ENCODE measurements at places on chromosomes 2 and 18.
A peak's percentile ranks its signal among the peaks of the same experiment; 100 is the strongest.

DNA sequence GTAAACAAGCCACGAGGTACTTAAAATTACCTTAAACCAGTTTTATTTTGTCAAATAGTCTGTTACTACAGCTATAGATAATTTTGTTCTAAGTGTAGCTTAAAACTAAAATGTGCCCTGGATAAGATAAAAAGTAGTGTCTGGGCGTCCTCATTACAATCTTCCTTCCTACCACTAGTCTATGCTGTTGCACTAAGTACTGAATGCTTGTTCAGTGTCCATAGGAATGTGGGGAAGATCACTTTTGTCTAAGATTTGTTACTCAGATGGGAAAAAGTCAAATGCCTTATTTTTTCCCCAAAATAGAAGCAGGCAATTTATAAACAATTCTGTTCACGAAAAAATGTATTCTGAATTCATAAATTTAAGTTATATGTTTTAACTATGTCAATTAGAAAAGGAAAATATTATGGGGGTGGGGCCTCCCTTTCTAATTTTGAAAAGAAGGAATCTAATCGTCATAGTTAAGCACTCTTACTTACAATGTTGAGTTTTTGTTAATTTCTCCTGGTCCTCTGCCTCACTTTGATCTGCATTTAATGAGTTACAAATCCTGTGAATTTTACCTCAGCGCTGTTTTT is 140.4 kb upstream of the VRK2 start:
- DNase-seq: no peak
- no peak overlapping the region for H3K4me3 ChIP-seq
- no peaks in the 10 kb centered on the region for H3K27me3 ChIP-seq
- peaks cover 6% of the 10 kb centered on the region for H3K36me3 ChIP-seq
- peak overlapping the region; percentile 37 for H3K27ac ChIP-seq

GRCh38 chr2:62267696-62268095 is 71.8 kb downstream of the B3GNT2 start:
- peaks cover 6% of the 10 kb centered on the region for H3K4me1 ChIP-seq
- H3K4me3 ChIP-seq: no peak overlapping the region
- H3K27me3 ChIP-seq: no peaks in the 10 kb centered on the region
- peaks cover 11% of the 10 kb centered on the region for H3K36me3 ChIP-seq
- no peak overlapping the region for H3K27ac ChIP-seq

DNA sequence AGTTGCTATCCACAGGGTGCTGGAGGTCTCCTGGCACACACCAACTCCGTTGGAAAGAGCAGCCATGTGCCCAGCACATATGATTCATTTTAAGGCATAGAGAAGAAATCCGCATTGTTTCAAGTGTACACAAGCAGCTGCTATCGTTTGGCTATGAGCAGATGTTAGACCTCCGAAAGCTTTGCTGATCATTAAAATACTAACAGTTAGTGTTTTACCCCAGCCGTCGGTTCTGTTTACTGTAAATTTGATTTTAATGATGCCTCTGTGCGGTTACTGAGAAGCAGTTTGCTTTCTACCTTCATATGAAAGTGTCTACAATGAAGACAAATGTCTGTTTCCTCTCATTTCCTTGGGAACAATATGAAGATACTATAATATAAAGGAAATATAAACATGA is 154.9 kb downstream of the PTGR3 start:
- H3K4me1 ChIP-seq: no peaks in the 10 kb centered on the region
- H3K4me3 ChIP-seq: no peak overlapping the region
- no peaks in the 10 kb centered on the region for H3K27me3 ChIP-seq
- no peak for DNase-seq

DNA sequence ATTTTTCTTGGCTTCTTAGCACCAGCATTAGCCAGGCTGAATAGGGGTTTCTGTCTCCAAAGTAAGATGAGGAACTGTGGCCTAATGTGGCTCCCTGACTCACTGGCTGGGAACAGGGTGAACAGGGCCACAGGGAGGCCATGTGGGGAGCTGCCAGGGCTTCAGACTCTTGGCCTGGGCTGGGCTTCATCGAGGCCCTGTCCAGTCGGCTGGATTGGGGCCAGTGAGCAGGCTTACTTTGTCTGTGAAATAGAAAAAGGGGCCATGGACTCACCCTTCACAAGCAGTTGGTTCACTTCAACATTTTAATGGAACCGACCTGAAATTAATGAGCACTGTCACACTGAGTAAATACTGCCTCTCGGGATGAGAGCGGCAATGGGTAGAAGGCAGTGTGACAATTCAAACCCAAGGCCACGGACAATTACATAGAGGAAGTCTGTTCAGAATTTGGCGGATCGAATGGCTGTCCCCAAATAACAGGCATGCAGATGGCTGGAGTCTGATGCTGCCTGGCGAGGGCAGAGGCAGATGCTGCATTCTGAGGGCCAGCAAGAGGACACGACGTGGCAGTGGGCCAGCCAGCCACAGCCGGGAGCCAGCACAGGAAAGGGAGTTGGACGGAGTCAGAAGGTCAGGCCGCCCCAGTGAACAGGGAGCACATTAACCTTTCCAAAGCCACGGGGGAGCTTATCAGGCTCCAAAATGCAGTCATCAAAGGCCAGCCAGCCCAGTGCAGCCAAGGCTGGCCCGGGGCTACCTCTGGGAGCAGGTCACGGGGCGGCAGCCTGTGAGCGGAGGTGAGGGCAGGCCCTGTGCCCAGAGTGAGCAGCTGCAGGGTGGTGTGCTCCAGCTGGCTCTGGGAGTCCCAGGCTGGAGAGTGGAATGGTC is 146.6 kb upstream of the REV1 start:
- no peak overlapping the region for H3K4me3 ChIP-seq
- no peaks in the 10 kb centered on the region for H3K27me3 ChIP-seq
- peak overlapping the region; percentile 67 for H3K27ac ChIP-seq
- peaks cover 37% of the 10 kb centered on the region for H3K36me3 ChIP-seq

GRCh38 chr18:52343731-52344340 is 3.8 kb downstream of the DCC start:
- peaks cover 3% of the 10 kb centered on the region for H3K36me3 ChIP-seq
- no peak overlapping the region for H3K4me3 ChIP-seq
- DNase-seq: no peak
- H3K27ac ChIP-seq: no peak overlapping the region
- H3K4me1 ChIP-seq: no peaks in the 10 kb centered on the region

- peaks cover 50% of the 10 kb centered on the region for H3K36me3 ChIP-seq
- H3K27me3 ChIP-seq: no peaks in the 10 kb centered on the region
- no peak overlapping the region for H3K27ac ChIP-seq
- H3K4me3 ChIP-seq: no peak overlapping the region
- no peak for DNase-seq
- peaks cover 24% of the 10 kb centered on the region for H3K4me1 ChIP-seq
Observed at GRCh38 chr2:134402410-134402809, 148.5 kb downstream of the MGAT5 start.

DNA sequence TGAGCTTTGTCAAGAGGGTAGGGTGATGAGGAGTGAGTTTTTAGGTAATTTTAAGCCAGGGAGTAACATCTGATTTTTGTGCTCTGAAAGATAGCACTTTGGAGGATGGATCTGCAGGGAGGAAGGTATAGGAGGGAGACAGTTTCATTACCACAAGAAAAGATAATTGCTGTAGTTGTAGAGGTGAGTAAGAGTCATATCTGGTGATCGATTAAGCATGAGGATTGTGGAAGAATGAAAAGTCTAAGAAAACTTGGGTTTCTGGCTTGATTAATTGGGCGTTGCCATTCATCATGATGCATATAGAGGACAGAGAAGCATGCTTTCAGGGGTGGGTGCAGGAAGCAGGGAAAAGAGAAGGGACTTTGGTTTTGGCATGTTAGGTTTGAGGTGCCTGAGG is 18.5 kb downstream of the KCMF1 start:
- no peaks in the 10 kb centered on the region for H3K27me3 ChIP-seq
- no peak for DNase-seq
- peaks cover 46% of the 10 kb centered on the region for H3K4me1 ChIP-seq
- no peak overlapping the region for H3K4me3 ChIP-seq

GRCh38 chr2:199409759-199410529 is 47.8 kb downstream of the SATB2 start:
- no peaks in the 10 kb centered on the region for H3K4me1 ChIP-seq
- no peak overlapping the region for H3K27ac ChIP-seq
- H3K4me3 ChIP-seq: no peak overlapping the region
- peaks cover 4% of the 10 kb centered on the region for H3K27me3 ChIP-seq
- no peak for DNase-seq

GRCh38 chr2:186569897-186570296 is 20.0 kb upstream of the ITGAV start:
- no peak for DNase-seq
- no peak overlapping the region for H3K4me3 ChIP-seq
- H3K27ac ChIP-seq: no peak overlapping the region
- H3K27me3 ChIP-seq: no peaks in the 10 kb centered on the region
- H3K4me1 ChIP-seq: no peaks in the 10 kb centered on the region

GRCh38 chr2:109332880-109333279 is 203.9 kb downstream of the SH3RF3 start:
- H3K36me3 ChIP-seq: no peaks in the 10 kb centered on the region
- peaks cover 12% of the 10 kb centered on the region for H3K27me3 ChIP-seq
- H3K27ac ChIP-seq: no peak overlapping the region
- peaks cover 36% of the 10 kb centered on the region for H3K4me1 ChIP-seq
- no peak overlapping the region for H3K4me3 ChIP-seq

DNA sequence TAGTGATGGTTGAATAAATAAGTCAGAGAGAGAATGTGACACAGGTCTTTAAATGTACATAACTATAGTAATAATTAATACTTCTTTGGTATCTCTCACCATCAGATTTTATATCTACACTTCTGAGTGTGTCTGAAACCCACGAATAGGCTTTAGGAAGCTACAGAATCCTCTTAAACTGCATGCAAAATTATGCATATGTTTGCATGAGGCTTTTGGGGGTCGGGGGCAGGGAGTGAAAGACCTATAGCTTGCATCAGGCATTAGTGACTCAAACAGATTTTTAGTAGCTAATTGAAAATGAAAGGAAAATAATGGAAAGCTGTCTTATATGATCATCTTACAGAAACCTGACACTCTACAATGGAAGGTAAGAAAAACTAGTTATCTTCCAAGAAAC is 14.9 kb downstream of the LRPPRC start:
- H3K4me3 ChIP-seq: no peak overlapping the region
- peaks cover 20% of the 10 kb centered on the region for H3K36me3 ChIP-seq
- H3K4me1 ChIP-seq: peaks cover 6% of the 10 kb centered on the region
- H3K27ac ChIP-seq: no peak overlapping the region
- H3K27me3 ChIP-seq: no peaks in the 10 kb centered on the region

DNA sequence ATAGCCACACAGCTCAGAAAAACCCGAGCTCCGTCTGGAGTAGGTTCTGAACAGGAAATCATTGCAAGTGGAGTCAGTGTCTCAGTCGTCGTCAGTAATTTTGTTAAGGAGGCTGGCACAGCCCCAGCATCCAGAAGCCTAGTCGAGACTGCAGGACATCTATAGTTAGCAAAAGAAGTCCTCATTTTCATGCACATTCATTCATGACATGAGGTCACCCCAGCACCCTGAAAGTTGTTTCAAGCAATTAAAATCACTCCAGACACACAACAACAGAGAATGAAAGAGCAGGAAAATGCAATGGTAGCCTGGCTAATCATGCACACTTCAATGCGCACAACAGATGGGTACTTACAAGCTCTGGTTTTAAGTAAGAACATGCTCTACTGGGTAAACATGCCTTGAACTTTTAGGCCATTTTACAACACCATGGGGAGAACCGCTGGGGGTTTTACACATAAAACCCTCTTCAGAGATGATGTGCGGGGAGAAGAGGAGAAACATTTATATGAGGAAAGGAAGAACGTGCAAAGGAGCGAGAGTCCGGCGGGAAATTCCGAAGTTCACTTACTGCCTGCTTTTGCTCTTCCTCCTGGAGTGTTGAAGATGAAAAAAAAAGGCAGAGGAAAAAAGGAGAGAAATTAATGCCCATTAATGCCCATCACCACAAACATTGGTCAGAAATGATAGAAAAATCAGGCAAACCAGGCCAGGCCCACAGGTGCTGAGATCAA is 77.4 kb upstream of the DNMT3A start:
- peaks cover 19% of the 10 kb centered on the region for H3K36me3 ChIP-seq
- H3K27ac ChIP-seq: peak overlapping the region; percentile 96
- peak overlapping the region; percentile 68 for H3K4me3 ChIP-seq
- peak; percentile 28 for DNase-seq
- H3K27me3 ChIP-seq: no peaks in the 10 kb centered on the region
- H3K4me1 ChIP-seq: peaks cover 44% of the 10 kb centered on the region

GRCh38 chr2:181787310-181788048 is 104.1 kb upstream of the ITPRID2 start:
- H3K4me1 ChIP-seq: no peaks in the 10 kb centered on the region
- DNase-seq: no peak
- H3K36me3 ChIP-seq: no peaks in the 10 kb centered on the region
- no peak overlapping the region for H3K4me3 ChIP-seq
- H3K27me3 ChIP-seq: no peaks in the 10 kb centered on the region

GRCh38 chr18:9095297-9096006 is 7.0 kb upstream of the NDUFV2 start:
- peak overlapping the region; percentile 92 for H3K27ac ChIP-seq
- DNase-seq: peak; percentile 71
- peak overlapping the region; percentile 64 for H3K4me3 ChIP-seq

GRCh38 chr2:165594231-165594934 is 124.9 kb downstream of the CSRNP3 start:
- no peak overlapping the region for H3K4me3 ChIP-seq
- peaks cover 5% of the 10 kb centered on the region for H3K36me3 ChIP-seq
- DNase-seq: no peak
- no peak overlapping the region for H3K27ac ChIP-seq
- peaks cover 10% of the 10 kb centered on the region for H3K27me3 ChIP-seq
- peaks cover 23% of the 10 kb centered on the region for H3K4me1 ChIP-seq

DNA sequence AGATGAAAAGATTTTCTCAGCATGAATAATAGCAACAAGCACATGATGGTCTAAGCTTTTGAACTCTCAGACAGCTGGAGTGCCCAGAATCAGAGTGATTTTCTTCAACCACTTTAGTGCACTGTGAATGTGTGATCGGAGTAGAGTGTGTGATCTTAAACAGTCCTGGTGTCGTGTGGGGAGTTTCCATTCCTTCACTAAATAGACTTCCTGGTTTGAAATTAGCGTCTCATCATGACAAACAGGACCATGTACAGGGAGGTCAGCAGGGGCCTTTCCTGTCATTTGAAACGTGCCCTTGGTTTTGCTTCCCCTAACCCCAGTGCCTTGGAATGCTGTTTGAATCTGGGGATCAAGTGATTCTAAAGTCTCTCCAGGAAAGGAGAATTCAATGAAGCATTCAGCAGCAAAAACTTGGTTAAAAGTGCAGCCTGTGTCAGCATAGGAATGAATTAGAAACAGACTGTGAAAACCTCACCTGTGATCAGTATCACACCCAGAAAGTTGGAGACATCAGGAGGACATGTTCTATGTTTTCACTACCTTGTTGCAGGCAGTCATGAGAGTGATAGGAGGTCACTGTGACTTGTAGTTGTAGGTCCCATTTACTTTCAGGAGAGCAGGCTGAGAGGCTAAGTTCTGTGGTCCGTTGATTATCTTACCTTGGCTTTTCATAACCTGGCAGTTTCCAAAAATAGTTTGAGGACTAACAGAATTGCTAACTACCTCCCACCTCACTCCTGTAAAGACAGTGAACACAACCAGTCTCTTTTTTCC is 400.3 kb downstream of the MTX2 start:
- H3K4me3 ChIP-seq: no peak overlapping the region
- H3K27me3 ChIP-seq: peaks cover 16% of the 10 kb centered on the region
- no peak overlapping the region for H3K27ac ChIP-seq
- no peak for DNase-seq
- no peaks in the 10 kb centered on the region for H3K36me3 ChIP-seq
- no peaks in the 10 kb centered on the region for H3K4me1 ChIP-seq

GRCh38 chr2:35495182-35495581 is 860.4 kb upstream of the CRIM1 start:
- H3K27ac ChIP-seq: no peak overlapping the region
- DNase-seq: no peak
- H3K4me3 ChIP-seq: no peak overlapping the region
- H3K36me3 ChIP-seq: no peaks in the 10 kb centered on the region
- no peaks in the 10 kb centered on the region for H3K4me1 ChIP-seq

GRCh38 chr2:115303-115702 is 69.0 kb upstream of the FAM110C start:
- peaks cover 26% of the 10 kb centered on the region for H3K27me3 ChIP-seq
- H3K27ac ChIP-seq: no peak overlapping the region
- H3K36me3 ChIP-seq: no peaks in the 10 kb centered on the region
- DNase-seq: no peak
- H3K4me1 ChIP-seq: no peaks in the 10 kb centered on the region
- H3K4me3 ChIP-seq: no peak overlapping the region

Data from stimulated activated naive B cell treated with anti-CD40 and anti-IgM and Interleukin-4, amounts not matched to agents 10 μg/mL and 1 μg/mL and 100 μg/mL, for 72 hours (primary cell).